ENCODE measurements at places on chromosomes 11 and 22. TPM values are rescaled to one million over a fixed set of nuclear protein-coding genes. Genes with fewer than 3 reads are reported as not detected.

DNA sequence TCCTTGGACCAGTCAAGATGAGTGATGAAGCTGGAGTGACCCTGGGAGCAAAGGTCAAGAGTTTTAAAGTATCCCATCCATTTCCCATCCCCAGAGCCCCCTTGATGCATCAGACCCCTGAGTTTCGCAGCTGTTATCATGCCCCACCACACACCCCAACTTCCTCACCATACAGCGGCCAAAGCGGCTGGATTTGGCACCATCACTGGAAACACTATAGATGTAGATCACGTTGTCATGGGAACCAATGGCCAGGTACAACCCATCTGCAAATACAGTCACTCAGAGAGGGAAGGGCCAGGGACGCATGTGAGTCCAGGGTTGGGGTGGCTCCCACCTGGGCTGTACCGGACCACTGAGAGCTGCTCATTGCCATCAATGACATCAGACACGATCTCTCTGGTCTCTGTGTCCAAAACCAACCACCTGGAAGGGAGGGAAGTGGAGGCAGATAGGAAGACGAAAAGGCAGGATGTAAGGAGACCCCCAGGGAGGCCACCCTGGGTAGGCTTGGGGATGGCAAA is 2.2 kb upstream of the MTA2 start:
- peaks cover 34% of the 10 kb centered on the region for H3K4me1 ChIP-seq
- H3K27me3 ChIP-seq, result no peaks in the 10 kb centered on the region
- H3K4me3 ChIP-seq, result no peak overlapping the region
- no peak for DNase-seq
- peak overlapping the region; percentile 89 for H3K27ac ChIP-seq

- peaks cover 10% of the 10 kb centered on the region for H3K4me1 ChIP-seq
- peak overlapping the region; percentile 20 for H3K27ac ChIP-seq
Observed at GRCh38 chr11:129960216-129961214, 42.1 kb downstream of the PRDM10 start.

GRCh38 chr11:14102766-14103165 is 140.2 kb downstream of the SPON1 start:
- H3K4me3 ChIP-seq, result no peak overlapping the region
- no peaks in the 10 kb centered on the region for H3K36me3 ChIP-seq
- DNase-seq, result no peak
- no peak overlapping the region for H3K27ac ChIP-seq
- no peaks in the 10 kb centered on the region for H3K27me3 ChIP-seq

DNA sequence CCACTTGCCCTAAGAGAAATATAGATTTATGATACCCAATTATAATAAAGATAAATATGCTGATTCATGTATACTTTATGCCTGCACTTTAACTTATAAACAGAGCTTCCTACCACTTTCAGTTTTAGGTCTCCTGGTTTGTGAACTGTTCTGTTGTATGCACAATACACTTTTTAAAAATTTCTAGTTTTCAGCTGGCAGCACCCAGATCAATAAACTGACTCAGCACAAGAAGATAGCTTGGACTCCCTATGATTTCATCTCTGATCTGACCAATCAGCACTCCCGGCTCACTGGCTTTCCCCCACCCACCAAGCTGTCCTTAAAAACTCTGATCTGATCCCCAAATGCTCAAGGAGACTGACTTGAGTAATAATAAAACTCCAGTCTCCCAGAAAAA is 33.5 kb upstream of the FAM181B start:
- no peak overlapping the region for H3K4me3 ChIP-seq
- H3K27me3 ChIP-seq, result no peaks in the 10 kb centered on the region
- DNase-seq, result no peak
- H3K4me1 ChIP-seq, result no peaks in the 10 kb centered on the region
- no peak overlapping the region for H3K27ac ChIP-seq

DNA sequence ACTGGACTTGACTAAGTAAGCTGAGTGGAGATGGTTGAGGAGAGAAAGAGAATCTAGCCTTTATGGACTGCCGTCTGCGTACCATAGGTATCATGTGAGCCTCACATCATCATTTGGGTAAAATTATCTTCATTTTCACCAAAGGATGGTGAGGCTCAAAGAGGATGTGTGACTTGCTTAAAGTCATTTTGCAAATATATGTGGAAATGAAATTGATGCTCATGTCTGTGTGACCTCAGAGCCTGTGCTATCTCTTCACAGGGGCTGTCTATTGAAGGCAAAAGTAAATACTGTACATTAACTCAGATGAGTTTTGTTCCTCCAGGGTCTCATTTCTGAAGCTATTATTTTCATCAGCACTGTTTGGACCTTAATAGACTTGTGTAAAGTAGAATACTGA is 83.3 kb upstream of the ALKBH3 start:
- H3K4me3 ChIP-seq, result no peak overlapping the region
- no peaks in the 10 kb centered on the region for H3K4me1 ChIP-seq
- H3K27ac ChIP-seq, result no peak overlapping the region
- no peaks in the 10 kb centered on the region for H3K27me3 ChIP-seq

- peak; percentile 87 for DNase-seq
- no peak overlapping the region for H3K27ac ChIP-seq
- H3K36me3 ChIP-seq, result no peaks in the 10 kb centered on the region
- H3K27me3 ChIP-seq, result no peaks in the 10 kb centered on the region
- no peak overlapping the region for H3K4me3 ChIP-seq
Observed at GRCh38 chr22:38114484-38115398, 4.3 kb upstream of the BAIAP2L2 start.

DNA sequence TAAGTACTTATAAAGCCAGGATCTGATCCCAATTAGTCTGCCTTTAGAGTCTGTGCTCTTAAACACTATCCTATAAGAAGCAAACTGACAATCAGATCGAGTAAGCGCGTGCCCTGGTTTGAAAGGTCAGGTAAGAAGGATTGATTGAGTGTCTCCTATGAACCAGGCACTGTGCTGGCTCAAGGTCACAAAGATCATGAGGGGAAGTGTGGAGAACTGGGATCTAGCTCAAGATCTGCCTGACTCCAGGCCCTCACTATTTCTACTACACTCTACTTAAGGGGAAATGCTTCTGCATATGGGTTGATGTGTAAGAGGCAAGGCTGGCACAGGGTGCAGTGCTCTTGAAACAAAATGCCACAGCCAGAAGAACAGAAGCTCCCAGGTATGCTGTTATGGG is 77.0 kb downstream of the ME3 start:
- peaks cover 26% of the 10 kb centered on the region for H3K4me1 ChIP-seq
- H3K27me3 ChIP-seq, result no peaks in the 10 kb centered on the region
- no peaks in the 10 kb centered on the region for H3K36me3 ChIP-seq
- no peak for DNase-seq
- H3K27ac ChIP-seq, result no peak overlapping the region

GRCh38 chr11:113901141-113901540 is 3.5 kb upstream of the HTR3B start:
- H3K27me3 ChIP-seq, result no peaks in the 10 kb centered on the region
- H3K27ac ChIP-seq, result no peak overlapping the region
- peak; percentile 32 for DNase-seq
- H3K36me3 ChIP-seq, result no peaks in the 10 kb centered on the region

- H3K4me3 ChIP-seq, result no peak overlapping the region
- peaks cover under 1% of the 10 kb centered on the region for H3K4me1 ChIP-seq
- no peak for DNase-seq
- no peak overlapping the region for H3K27ac ChIP-seq
- H3K36me3 ChIP-seq, result peaks cover 5% of the 10 kb centered on the region
Observed at GRCh38 chr11:46364056-46364455, 16.8 kb downstream of the DGKZ start.

DNA sequence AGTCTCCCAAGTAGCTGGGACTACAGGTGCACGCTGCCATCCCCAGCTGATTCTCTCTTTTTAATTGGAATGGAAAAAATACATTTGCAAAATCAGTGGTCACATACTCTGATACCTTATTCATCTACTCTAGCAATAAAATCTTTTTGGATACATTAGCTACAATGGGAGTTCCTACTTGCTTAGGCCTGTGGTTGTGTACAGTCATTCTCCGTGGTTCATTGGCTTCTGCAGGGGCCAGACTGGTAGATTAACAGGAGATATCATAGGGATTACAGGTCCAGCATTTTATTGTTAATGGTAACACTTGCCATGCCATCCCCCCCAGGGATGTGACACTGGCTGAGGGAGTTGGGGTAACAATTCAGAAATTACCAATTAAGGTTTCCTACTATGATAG is 140.0 kb downstream of the ADAMTS15 start:
- H3K27ac ChIP-seq, result no peak overlapping the region
- no peaks in the 10 kb centered on the region for H3K36me3 ChIP-seq
- no peak overlapping the region for H3K4me3 ChIP-seq
- H3K27me3 ChIP-seq, result no peaks in the 10 kb centered on the region
- DNase-seq, result no peak

- no peak overlapping the region for H3K4me3 ChIP-seq
- DNase-seq, result peak; percentile 31
- no peaks in the 10 kb centered on the region for H3K4me1 ChIP-seq
- no peaks in the 10 kb centered on the region for H3K27me3 ChIP-seq
Observed at GRCh38 chr11:98455500-98456307, 565.0 kb upstream of the CNTN5 start.

DNA sequence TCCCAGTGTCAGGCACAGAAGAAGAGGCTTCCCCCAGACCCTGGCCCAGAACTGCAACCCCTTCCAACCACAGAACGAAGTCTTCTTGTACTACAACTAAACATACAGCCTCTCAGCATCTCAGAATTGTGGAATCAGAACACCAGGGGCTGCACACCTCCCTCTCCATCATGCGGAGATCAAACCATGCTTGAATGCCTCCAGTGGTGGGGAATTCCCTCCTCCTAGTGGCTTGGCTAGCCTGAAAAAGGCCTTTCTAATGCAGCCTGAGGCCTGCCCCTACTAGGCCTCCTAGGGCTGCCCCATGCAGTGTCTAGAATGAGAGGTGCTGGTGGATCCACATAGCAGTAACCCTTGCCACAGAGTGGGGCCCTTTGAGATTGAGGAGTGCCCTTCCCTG is 62.7 kb downstream of the WNT7B start:
- H3K36me3 ChIP-seq, result no peaks in the 10 kb centered on the region
- no peaks in the 10 kb centered on the region for H3K27me3 ChIP-seq
- H3K4me1 ChIP-seq, result no peaks in the 10 kb centered on the region
- no peak for DNase-seq

GRCh38 chr11:126723665-126724045 is 276.9 kb downstream of the KIRREL3 start:
- no peak overlapping the region for H3K27ac ChIP-seq
- DNase-seq, result no peak
- H3K4me3 ChIP-seq, result no peak overlapping the region

GRCh38 chr22:24947881-24948280 is 1.4 kb upstream of the LHFPL7 start:
- H3K36me3 ChIP-seq, result no peaks in the 10 kb centered on the region
- H3K27ac ChIP-seq, result no peak overlapping the region
- no peak for DNase-seq
- no peaks in the 10 kb centered on the region for H3K4me1 ChIP-seq
- H3K27me3 ChIP-seq, result no peaks in the 10 kb centered on the region

GRCh38 chr22:28802595-28803123 is 2.3 kb upstream of the XBP1 start:
- H3K27ac ChIP-seq, result peak overlapping the region; percentile 82
- no peak for DNase-seq
- H3K27me3 ChIP-seq, result no peaks in the 10 kb centered on the region
- no peak overlapping the region for H3K4me3 ChIP-seq
- H3K4me1 ChIP-seq, result peaks cover 20% of the 10 kb centered on the region
- H3K36me3 ChIP-seq, result no peaks in the 10 kb centered on the region

GRCh38 chr11:123509737-123510578 is 79.9 kb downstream of the GRAMD1B start:
- no peaks in the 10 kb centered on the region for H3K27me3 ChIP-seq
- no peaks in the 10 kb centered on the region for H3K4me1 ChIP-seq
- H3K36me3 ChIP-seq, result no peaks in the 10 kb centered on the region
- DNase-seq, result no peak
- H3K27ac ChIP-seq, result no peak overlapping the region

GRCh38 chr11:105007463-105007862 is 15.5 kb downstream of the CASP5 start:
- H3K27me3 ChIP-seq, result no peaks in the 10 kb centered on the region
- H3K4me3 ChIP-seq, result no peak overlapping the region
- H3K4me1 ChIP-seq, result peaks cover 35% of the 10 kb centered on the region

- no peak overlapping the region for H3K27ac ChIP-seq
- no peak for DNase-seq
- H3K27me3 ChIP-seq, result peaks cover 2% of the 10 kb centered on the region
- H3K4me3 ChIP-seq, result no peak overlapping the region
- H3K4me1 ChIP-seq, result no peaks in the 10 kb centered on the region
Observed at GRCh38 chr11:20618083-20618482, 18.7 kb downstream of the SLC6A5 start.

GRCh38 chr11:122202161-122202950 is 86.3 kb upstream of the BLID start:
- H3K4me3 ChIP-seq, result no peak overlapping the region
- H3K36me3 ChIP-seq, result no peaks in the 10 kb centered on the region
- peaks cover 2% of the 10 kb centered on the region for H3K27me3 ChIP-seq
- peaks cover 9% of the 10 kb centered on the region for H3K4me1 ChIP-seq
- no peak for DNase-seq
- H3K27ac ChIP-seq, result no peak overlapping the region

GRCh38 chr22:49633010-49633324 is 194.7 kb downstream of the BRD1 start:
- no peak for DNase-seq
- no peaks in the 10 kb centered on the region for H3K4me1 ChIP-seq
- H3K27me3 ChIP-seq, result no peaks in the 10 kb centered on the region
- no peak overlapping the region for H3K4me3 ChIP-seq
- no peak overlapping the region for H3K27ac ChIP-seq

DNA sequence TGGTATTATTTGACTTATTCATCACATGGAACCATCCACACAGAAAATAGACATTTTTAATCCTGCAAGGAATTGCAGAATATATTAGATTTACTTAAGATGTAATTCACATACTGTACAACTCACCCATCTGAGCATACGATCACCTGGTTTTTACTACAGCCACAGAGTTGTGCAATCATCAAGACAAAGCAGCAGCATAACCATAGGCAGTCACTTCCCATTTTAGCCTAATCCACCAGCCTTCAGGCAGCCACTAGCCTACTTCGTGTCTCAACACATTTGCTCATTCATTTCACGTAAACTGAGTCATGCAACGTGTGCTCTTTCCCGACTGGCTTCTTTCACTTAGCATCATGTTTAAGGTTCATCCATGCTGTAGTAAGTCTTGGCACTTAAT is 23.0 kb downstream of the PIWIL3 start:
- no peaks in the 10 kb centered on the region for H3K27me3 ChIP-seq
- no peaks in the 10 kb centered on the region for H3K36me3 ChIP-seq
- no peak overlapping the region for H3K4me3 ChIP-seq
- no peaks in the 10 kb centered on the region for H3K4me1 ChIP-seq

GRCh38 chr11:15186146-15186545 is 71.4 kb downstream of the INSC start:
- no peak overlapping the region for H3K27ac ChIP-seq
- H3K4me1 ChIP-seq, result no peaks in the 10 kb centered on the region
- H3K27me3 ChIP-seq, result no peaks in the 10 kb centered on the region

GRCh38 chr11:64448599-64449380 is 89.8 kb downstream of the RPS6KA4 start:
- peak overlapping the region; percentile 53 for H3K4me3 ChIP-seq
- peak; percentile 90 for DNase-seq
- no peaks in the 10 kb centered on the region for H3K36me3 ChIP-seq

OR51B2 gene
- total RNA-seq, result not detected

CASP5 gene
- total RNA-seq, result 1.4 TPM

HTR3A gene
- total RNA-seq, result not detected

GAL3ST1 gene
- total RNA-seq, result 8.9 TPM

MED15 gene
- total RNA-seq, result 104 TPM

DDTL gene
- total RNA-seq, result 6.2 TPM

Data from Caco-2 (cell line).